ENCODE measurements at places on chromosomes 2 and 18. TPM values are rescaled to one million over a fixed set of nuclear protein-coding genes. Genes with fewer than 3 reads are reported as not detected.

RRM2 gene
- total RNA-seq, result 7.8 TPM

NGEF gene
- 2.6 TPM for total RNA-seq

MTERF4 gene
- 32.4 TPM for total RNA-seq

CHRNG gene
- 35.5 TPM for total RNA-seq

C2orf66 gene
- not detected for total RNA-seq

AQP12B gene
- not detected for total RNA-seq

ARHGAP28 gene
- total RNA-seq, result 29.7 TPM

EPHA4 gene
- total RNA-seq, result 24.0 TPM

SPEG gene
- total RNA-seq, result 95.5 TPM

CREG2 gene
- total RNA-seq, result 1.6 TPM

GREB1 gene
- total RNA-seq, result 6.8 TPM

FHOD3 gene
- total RNA-seq, result 15.7 TPM

ABCA12 gene
- not detected for total RNA-seq

ANO7 gene
- total RNA-seq, result not detected

MYO5B gene
- total RNA-seq, result 0.52 TPM

IL18R1 gene
- total RNA-seq, result 0.52 TPM

ITGA4 gene
- total RNA-seq, result 19.3 TPM

LRRTM4 gene
- total RNA-seq, result 1.6 TPM

CEBPZ gene
- total RNA-seq, result 17.2 TPM

MAP2 gene
- 3.7 TPM for total RNA-seq

ANKRD53 gene
- 0.52 TPM for total RNA-seq

GLI2 gene
- total RNA-seq, result 3.1 TPM

PRKAG3 gene
- total RNA-seq, result 9.9 TPM

COL5A2 gene
- total RNA-seq, result 404 TPM

UPP2 gene
- total RNA-seq, result not detected

Measured in skeletal muscle tissue (tissue), 5 donors.